ENCODE measurements at places on chromosomes 13 and 19. TPM values are rescaled to one million over a fixed set of nuclear protein-coding genes. Genes with fewer than 3 reads are reported as not detected.
A peak's percentile ranks its signal among the peaks of the same experiment; 100 is the strongest.

The ZSWIM9 gene
- total RNA-seq, result 2.8 TPM

- no peak for DNase-seq
- peaks cover 20% of the 10 kb centered on the region for H3K4me1 ChIP-seq
- H3K27ac ChIP-seq, result no peak overlapping the region
- H3K4me3 ChIP-seq, result no peak overlapping the region
- no peaks in the 10 kb centered on the region for H3K36me3 ChIP-seq
These were observed 9.4 kb upstream of the GRAMD1A start for GRCh38 chr19:34990578-34991192.

GRCh38 chr13:20349564-20350381 lies 117.7 kb upstream of the GJB6 start:
- no peak overlapping the region for H3K27ac ChIP-seq
- H3K4me3 ChIP-seq, result no peak overlapping the region
- no peaks in the 10 kb centered on the region for H3K27me3 ChIP-seq
- H3K36me3 ChIP-seq, result no peaks in the 10 kb centered on the region
- no peaks in the 10 kb centered on the region for H3K4me1 ChIP-seq

The LRG1 gene
- total RNA-seq, result 0.67 TPM

GRCh38 chr13:50375792-50376191 lies 360.5 kb downstream of the KCNRG start:
- no peaks in the 10 kb centered on the region for H3K27me3 ChIP-seq
- no peaks in the 10 kb centered on the region for H3K36me3 ChIP-seq
- H3K27ac ChIP-seq, result no peak overlapping the region
- no peak for DNase-seq
- H3K4me3 ChIP-seq, result no peak overlapping the region
- H3K4me1 ChIP-seq, result no peaks in the 10 kb centered on the region

The LAIR1 gene
- total RNA-seq, result 7.8 TPM

- no peaks in the 10 kb centered on the region for H3K4me1 ChIP-seq
- H3K27me3 ChIP-seq, result no peaks in the 10 kb centered on the region
- DNase-seq, result no peak
These were observed 31.8 kb downstream of the DNM2 start for GRCh38 chr19:10749435-10750384.

The SPATA13 gene
- 14.1 TPM for total RNA-seq

The ZNF506 gene
- total RNA-seq, result 18.2 TPM

DNA sequence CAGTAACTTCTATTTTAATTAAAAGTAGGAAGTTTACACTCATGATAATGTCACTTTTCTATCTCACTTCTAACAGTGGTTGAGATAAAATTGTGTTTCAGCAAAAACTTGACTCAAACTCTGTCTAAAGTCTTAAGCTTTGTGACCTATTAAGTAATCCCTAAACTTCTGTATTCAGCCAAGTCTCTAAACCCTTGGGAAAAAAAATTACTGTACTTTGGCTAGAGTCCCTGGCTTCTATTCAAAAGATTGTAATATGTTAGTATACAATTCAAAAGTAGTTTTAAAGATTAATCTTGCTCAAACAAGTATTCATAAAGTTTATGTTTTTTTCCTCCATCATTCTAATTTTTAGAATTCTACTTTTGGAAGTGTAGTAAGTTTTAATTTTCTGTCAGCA lies 1248.8 kb downstream of the UQCRFS1 start:
- no peaks in the 10 kb centered on the region for H3K4me1 ChIP-seq
- H3K27me3 ChIP-seq, result no peaks in the 10 kb centered on the region
- no peaks in the 10 kb centered on the region for H3K36me3 ChIP-seq
- no peak overlapping the region for H3K4me3 ChIP-seq
- DNase-seq, result no peak

DNA sequence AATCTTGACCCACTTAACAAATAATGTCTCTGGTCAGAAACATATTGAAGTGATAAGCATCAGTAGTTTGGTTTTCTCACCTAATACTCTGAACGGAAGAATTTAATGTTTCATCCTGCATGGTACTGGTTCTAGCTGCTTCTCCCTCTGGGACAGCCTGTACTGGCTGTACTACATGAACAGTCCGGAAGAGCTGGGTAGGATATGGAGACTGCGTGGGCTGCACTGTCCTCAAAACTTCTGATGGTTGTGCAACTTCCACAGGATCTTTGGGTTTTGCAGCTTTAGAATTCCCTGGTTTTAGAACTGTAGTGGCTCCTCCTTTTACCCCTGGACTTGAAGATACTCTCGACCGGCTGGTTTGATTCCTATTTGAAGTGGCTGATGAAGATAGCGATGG lies 78.3 kb downstream of the ELF1 start:
- H3K27me3 ChIP-seq, result no peaks in the 10 kb centered on the region
- no peak overlapping the region for H3K4me3 ChIP-seq
- H3K4me1 ChIP-seq, result no peaks in the 10 kb centered on the region
- peaks cover 56% of the 10 kb centered on the region for H3K36me3 ChIP-seq
- H3K27ac ChIP-seq, result no peak overlapping the region

The RUBCNL gene
- 1.5 TPM for total RNA-seq

DNA sequence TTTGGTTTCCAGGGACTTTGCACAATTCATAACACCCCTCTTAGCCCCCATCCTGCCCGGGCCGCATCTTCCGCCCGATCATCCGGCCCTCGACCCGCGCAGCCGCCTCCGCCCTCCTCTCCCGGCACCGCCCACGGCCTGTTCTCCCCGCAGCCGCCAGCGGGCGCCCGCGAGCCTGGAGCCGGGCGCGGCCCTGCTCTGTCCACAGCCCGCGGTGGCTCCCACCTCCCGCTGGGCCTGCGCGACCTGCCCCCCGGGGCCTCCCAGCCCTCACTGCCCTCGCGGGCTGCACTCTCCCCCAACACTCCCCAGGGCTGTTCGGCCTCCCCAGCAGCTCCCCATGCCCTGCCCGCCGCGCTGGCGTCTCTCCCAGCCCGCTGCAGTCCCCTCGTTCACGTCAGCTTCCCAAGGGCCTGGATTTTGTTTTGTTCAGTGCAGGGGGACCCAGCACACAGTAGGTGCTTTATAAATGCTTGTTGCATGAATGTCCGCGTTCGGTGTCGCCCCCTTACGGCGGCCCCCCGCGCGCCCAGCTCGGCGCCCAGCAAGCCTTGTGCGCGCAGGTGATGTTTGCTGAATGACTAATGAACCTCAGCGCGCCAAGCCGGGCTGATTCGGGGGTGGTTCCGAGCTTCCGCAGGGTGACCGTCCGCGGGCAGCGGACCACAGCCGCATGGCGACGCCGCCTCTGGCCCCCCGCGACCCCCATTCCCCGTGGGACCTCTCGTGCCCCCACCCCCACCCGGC lies 4.6 kb upstream of the APC2 start:
- no peak overlapping the region for H3K27ac ChIP-seq
- H3K4me1 ChIP-seq, result peaks cover 28% of the 10 kb centered on the region
- H3K36me3 ChIP-seq, result peaks cover 23% of the 10 kb centered on the region
- peak overlapping the region; percentile 19 for H3K4me3 ChIP-seq
- no peak for DNase-seq
- peaks cover 33% of the 10 kb centered on the region for H3K27me3 ChIP-seq

DNA sequence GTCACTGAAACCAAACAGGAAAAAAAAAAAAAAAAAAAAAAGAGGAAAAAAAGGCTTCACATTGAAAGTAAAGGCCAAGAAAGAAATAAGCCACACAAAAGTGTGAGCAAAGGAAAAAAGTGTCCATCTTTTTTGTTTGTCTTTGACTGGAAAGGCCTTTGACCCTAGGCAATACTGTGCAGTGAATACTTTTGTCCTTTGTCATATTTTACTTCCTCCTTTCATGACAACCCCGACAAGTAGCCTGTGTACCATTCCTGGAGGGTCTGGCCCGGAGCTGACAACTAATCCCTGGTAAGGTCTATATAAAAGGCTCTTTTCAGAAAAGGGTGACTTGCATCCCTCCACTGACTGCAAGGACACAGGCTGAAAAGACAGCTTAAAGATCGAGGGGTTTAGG lies 12.9 kb upstream of the MICU2 start:
- H3K27me3 ChIP-seq, result no peaks in the 10 kb centered on the region
- H3K4me3 ChIP-seq, result no peak overlapping the region
- H3K36me3 ChIP-seq, result no peaks in the 10 kb centered on the region
- no peak overlapping the region for H3K27ac ChIP-seq
- no peak for DNase-seq
- no peaks in the 10 kb centered on the region for H3K4me1 ChIP-seq

DNA sequence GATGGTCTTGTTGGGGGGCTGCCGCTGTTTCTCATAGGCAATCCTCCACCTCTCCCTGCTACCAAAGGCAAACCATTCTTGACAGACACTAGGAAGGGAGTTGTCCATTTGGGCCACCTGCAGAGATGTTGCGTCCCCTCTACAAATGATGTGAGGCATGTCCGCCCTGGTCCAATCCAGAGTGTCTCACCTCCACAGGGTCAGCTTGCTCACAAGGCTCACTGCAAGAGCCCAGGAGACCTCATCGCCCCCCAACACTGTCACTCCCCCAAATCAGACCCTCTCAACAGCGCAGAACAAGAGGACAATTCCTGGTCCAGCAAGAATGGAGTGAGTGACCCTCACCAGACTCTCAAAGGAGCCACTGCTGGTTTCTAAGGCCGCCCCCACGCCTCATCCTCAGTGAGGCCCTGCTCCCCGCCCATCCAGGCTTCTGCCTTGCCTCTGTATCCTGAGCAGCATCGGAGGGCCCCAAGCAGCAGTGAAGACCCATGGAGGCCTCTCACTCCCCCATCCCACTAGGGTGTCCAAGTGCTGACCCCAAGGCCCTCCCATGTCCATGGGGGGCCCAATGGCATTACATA lies 6.5 kb downstream of the HNRNPL start:
- H3K4me1 ChIP-seq, result no peaks in the 10 kb centered on the region
- H3K27ac ChIP-seq, result no peak overlapping the region
- no peaks in the 10 kb centered on the region for H3K27me3 ChIP-seq
- no peak overlapping the region for H3K4me3 ChIP-seq

DNA sequence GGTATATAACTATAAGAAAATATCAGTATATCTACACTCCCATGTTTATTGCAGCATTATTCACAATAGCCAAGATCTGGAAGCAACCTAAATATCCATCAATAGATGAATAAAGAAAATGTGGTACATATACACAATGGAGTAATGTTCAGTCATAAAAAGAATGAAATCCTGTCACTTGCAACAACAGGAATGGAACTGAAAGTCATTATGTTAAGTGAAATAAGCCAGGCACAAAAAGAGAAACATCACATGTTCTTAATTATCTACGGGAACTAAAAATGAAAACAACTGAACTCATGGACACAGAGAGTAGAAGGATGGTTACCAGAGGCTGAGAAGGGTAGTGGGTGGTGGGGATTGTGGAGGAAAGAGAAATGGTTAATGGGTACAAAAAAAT lies 665.2 kb downstream of the TBC1D4 start:
- no peaks in the 10 kb centered on the region for H3K27me3 ChIP-seq
- no peak overlapping the region for H3K4me3 ChIP-seq
- H3K27ac ChIP-seq, result no peak overlapping the region
- H3K4me1 ChIP-seq, result no peaks in the 10 kb centered on the region
- H3K36me3 ChIP-seq, result no peaks in the 10 kb centered on the region

- H3K4me3 ChIP-seq, result no peak overlapping the region
- no peak overlapping the region for H3K27ac ChIP-seq
- peaks cover 10% of the 10 kb centered on the region for H3K4me1 ChIP-seq
- no peaks in the 10 kb centered on the region for H3K36me3 ChIP-seq
- no peak for DNase-seq
These were observed 180.0 kb downstream of the USP12 start for GRCh38 chr13:26991508-26992181.

- H3K4me3 ChIP-seq, result no peak overlapping the region
- no peaks in the 10 kb centered on the region for H3K27me3 ChIP-seq
- H3K4me1 ChIP-seq, result no peaks in the 10 kb centered on the region
- no peak overlapping the region for H3K27ac ChIP-seq
These were observed 44.4 kb downstream of the ELF1 start for GRCh38 chr13:40974460-40975407.

GRCh38 chr13:29106651-29107050 lies 286.5 kb downstream of the MTUS2 start:
- no peaks in the 10 kb centered on the region for H3K4me1 ChIP-seq
- no peaks in the 10 kb centered on the region for H3K36me3 ChIP-seq
- no peak overlapping the region for H3K27ac ChIP-seq
- no peak overlapping the region for H3K4me3 ChIP-seq
- H3K27me3 ChIP-seq, result no peaks in the 10 kb centered on the region

DNA sequence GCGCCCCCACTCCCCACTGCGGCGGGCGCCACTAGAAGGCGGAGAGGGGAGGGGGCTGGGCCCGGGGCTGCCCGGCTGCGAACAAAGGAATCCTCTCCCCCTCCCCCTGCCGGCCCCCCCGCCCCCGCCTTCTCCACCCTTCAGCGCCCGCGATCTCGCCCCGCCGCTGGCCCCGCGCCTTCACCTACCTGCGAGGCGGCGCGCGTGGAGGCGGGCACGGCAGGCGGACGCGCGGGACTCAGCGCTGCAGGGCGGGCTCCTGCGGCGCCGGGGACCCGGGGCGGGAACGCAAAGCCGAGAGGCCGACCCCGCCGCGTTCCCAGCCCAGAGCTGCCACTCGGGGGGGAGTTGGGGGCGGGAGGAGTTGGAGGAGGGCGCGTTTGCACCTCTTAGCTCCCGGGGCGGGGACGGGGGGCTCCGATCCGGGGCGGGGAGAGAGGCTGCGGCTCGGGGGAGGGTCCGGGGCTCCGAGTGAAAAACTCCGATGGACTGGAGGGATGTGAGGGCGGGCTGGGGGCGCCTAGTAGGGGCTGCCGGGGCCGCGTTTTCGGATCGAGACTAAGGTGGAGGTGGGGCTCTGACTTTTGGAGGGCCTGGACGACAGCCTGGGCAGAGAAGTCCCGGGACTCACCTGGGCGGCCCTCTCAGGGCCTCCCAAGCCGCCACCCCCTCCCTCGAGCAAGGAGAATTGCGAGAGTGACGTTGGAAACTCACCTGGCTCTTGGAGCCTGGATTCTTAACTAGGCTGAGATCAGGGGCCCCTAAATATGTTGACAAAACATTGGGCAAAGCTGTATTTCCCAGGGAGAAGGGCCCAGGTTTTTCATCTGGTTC lies at the start of gene FBN3:
TSS of gene FBN3 (minus strand) at position 332 of the 834 bp plus-strand sequence. CDS start 2,112 bp downstream, outside the sequence.
- DNase-seq, result no peak
- no peaks in the 10 kb centered on the region for H3K36me3 ChIP-seq
- peaks cover 18% of the 10 kb centered on the region for H3K4me1 ChIP-seq
- H3K27me3 ChIP-seq, result peaks cover 2% of the 10 kb centered on the region

GRCh38 chr13:44104197-44104490 lies 224.4 kb downstream of the LACC1 start:
- no peak for DNase-seq
- H3K27ac ChIP-seq, result no peak overlapping the region
- H3K27me3 ChIP-seq, result no peaks in the 10 kb centered on the region
- H3K4me3 ChIP-seq, result no peak overlapping the region

- no peak overlapping the region for H3K4me3 ChIP-seq
- DNase-seq, result no peak
- H3K27ac ChIP-seq, result peak overlapping the region; percentile 42
- no peaks in the 10 kb centered on the region for H3K4me1 ChIP-seq
These were observed 35.2 kb downstream of the SPRY2 start for GRCh38 chr13:80305737-80306136.

The SIGLEC8 gene
- 0.26 TPM for total RNA-seq

The EDDM13 gene
- total RNA-seq, result not detected

- H3K4me1 ChIP-seq, result no peaks in the 10 kb centered on the region
- no peaks in the 10 kb centered on the region for H3K36me3 ChIP-seq
- DNase-seq, result no peak
- no peak overlapping the region for H3K4me3 ChIP-seq
These were observed 163.4 kb upstream of the TSC22D1 start for GRCh38 chr13:44739539-44739938.

- DNase-seq, result no peak
- peaks cover 23% of the 10 kb centered on the region for H3K4me1 ChIP-seq
- no peak overlapping the region for H3K27ac ChIP-seq
- H3K36me3 ChIP-seq, result no peaks in the 10 kb centered on the region
- no peaks in the 10 kb centered on the region for H3K27me3 ChIP-seq
These were observed 541 bp downstream of the ASPDH start for GRCh38 chr19:50512999-50513745.

The CLEC11A gene
- 13.8 TPM for total RNA-seq
